ENCODE measurements at places on chromosomes 6 and 20. TPM values are rescaled to one million over a fixed set of nuclear protein-coding genes. Genes with fewer than 3 reads are reported as not detected.

ADAM33 gene
- 145 TPM for total RNA-seq

KCNK5 gene
- total RNA-seq = under 0.01 TPM

RFX6 gene
- total RNA-seq = not detected

PLCB4 gene
- total RNA-seq = 0.25 TPM

BPIFB2 gene
- total RNA-seq = not detected

TREML2 gene
- not detected for total RNA-seq

Measured in fibroblast of the aortic adventitia (primary cell).